ENCODE measurements at places on chromosomes 1 and 21.

GRCh38 chr1:26388791-26389445 is 16.4 kb upstream of the ZNF683 start:
- no peak for DNase-seq

- no peak for DNase-seq
These were observed 105.0 kb downstream of the FNBP1L start for GRCh38 chr1:93552741-93553455.

GRCh38 chr21:33122507-33122906 is 52.6 kb downstream of the OLIG1 start:
- DNase-seq, result no peak

- DNase-seq, result no peak
These were observed 106.7 kb downstream of the MIS18A start for GRCh38 chr21:32172106-32172505.

- no peak for DNase-seq
These were observed 147.4 kb downstream of the GDAP2 start for GRCh38 chr1:117782056-117782455.

DNA sequence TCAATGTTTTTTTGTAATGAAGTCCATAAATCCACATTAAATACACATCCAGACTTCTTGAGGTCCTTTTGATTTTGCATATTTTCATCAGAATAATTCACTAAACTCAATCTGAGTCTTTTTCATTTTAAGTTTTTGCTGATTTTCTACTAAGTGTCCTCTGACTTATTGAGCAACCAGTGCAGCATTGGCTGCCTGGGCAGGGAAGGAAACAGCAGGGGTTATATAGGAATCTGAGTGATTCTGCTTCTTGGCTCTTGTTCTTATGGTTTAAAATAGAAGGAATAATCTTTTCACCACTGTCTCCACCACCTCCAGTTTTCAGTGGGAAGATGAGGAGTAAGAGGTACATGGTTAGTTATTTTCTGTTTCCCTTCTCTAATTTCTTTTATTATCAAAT is 88.4 kb downstream of the ST6GALNAC5 start:
- no peak for DNase-seq
